ENCODE measurements at places on chromosomes 16 and 17. TPM values are rescaled to one million over a fixed set of nuclear protein-coding genes. Genes with fewer than 3 reads are reported as not detected.
A peak's percentile ranks its signal among the peaks of the same experiment; 100 is the strongest.

DNA sequence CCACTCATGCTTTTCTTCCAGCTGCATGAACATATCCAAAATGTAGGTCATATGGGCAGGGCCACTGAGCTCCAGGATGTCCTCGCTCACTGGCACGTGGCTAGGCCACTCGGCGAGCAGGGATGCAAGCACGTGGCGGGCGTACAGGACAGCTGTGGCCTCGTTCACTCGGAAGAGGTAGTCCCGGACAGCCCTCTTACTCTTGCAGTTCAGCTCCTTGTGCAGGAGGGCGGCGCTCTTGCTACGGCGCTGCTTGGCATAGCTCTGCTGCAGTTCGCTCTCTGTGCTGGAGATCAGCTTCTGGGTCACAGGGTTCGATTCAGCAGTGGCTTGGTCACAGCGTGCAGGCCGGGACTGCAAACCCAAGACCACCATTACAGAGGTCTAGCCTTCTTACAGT is 53.1 kb upstream of the ATP2A3 start:
- H3K4me1 ChIP-seq: no peaks in the 10 kb centered on the region
- H3K36me3 ChIP-seq: peaks cover 100% of the 10 kb centered on the region
- DNase-seq: no peak
- H3K27ac ChIP-seq: no peak overlapping the region
- no peaks in the 10 kb centered on the region for H3K27me3 ChIP-seq

- no peak overlapping the region for H3K27ac ChIP-seq
- no peaks in the 10 kb centered on the region for H3K27me3 ChIP-seq
- H3K4me3 ChIP-seq: no peak overlapping the region
- no peak for DNase-seq
- no peaks in the 10 kb centered on the region for H3K4me1 ChIP-seq
These were observed 22.7 kb upstream of the KCNJ12 start for GRCh38 chr17:21353326-21354010.

GRCh38 chr17:46916211-46916610 is 6.7 kb upstream of the GOSR2 start:
- H3K4me3 ChIP-seq: no peak overlapping the region
- H3K36me3 ChIP-seq: no peaks in the 10 kb centered on the region
- no peaks in the 10 kb centered on the region for H3K4me1 ChIP-seq
- no peaks in the 10 kb centered on the region for H3K27me3 ChIP-seq
- no peak overlapping the region for H3K27ac ChIP-seq

DNA sequence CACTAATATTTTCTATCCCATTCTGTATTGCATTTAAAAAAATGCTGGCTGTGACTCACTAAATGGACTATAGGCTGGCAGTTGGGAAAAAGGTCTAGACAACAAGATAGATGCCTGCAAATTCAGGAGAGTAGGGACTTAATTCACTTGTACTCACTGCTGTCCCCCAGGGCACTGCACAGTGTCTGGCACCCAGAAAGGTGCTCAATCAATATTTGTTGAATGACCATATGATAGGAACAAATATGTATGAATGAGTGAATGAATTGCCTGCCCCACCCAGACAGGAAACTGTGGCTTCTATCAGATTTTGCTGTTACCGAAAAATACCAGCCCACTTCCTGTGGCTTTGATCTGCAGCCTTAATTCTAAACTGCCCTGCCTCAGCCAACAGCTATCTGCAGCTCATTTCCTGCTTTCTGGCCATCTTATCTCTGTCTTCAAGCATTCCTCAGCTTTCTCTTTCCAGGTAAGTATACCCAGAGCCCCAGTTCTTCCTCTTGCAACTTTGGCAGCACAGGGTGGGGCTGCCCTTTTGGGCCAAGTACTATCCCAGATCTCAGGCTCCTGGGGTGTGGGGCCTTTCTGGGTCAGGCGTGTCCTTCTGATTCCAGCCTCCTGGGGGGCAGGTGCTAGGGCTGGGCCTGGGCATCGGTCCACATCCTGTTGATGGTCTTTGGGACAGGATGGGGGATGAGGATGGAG is 15.3 kb upstream of the TNS4 start:
- DNase-seq: no peak
- no peak overlapping the region for H3K4me3 ChIP-seq
- no peaks in the 10 kb centered on the region for H3K36me3 ChIP-seq
- peaks cover 11% of the 10 kb centered on the region for H3K4me1 ChIP-seq
- H3K27ac ChIP-seq: peak overlapping the region; percentile 26
- H3K27me3 ChIP-seq: peaks cover 5% of the 10 kb centered on the region

DNA sequence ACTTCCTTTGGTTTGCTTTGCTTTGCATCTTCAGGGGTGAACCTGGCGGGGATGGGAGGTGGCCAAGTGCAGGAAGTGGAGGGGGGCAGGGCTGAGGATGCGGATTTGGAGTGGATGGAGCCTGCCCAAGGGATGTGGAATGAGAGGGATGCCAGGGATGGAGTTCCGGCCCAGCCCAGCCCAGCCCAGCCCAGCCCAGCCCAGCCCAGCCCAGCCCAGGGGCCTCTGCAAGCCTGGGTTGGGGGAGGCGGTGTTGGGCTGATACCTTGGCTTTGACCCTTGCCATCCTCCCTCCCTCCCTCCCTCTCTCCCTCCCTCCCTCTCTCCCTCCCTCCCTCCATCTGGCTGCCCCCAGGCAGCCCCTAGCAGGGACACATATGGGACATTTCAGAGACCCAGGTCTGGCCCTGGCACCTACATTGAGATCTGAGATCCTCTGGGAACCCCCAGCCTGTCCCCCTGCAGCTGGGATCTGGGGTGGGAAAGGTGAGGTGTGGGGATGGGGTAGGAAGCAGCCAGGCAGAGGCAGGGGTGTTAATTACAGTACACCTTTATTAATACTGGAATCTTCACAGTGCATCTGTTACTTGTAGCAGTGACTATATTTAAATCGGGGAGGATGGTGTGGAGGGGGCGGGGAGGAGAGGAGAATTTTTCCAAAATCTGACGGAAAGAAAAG is 14.5 kb downstream of the IL34 start:
- no peak overlapping the region for H3K4me3 ChIP-seq
- peaks cover 10% of the 10 kb centered on the region for H3K36me3 ChIP-seq
- H3K27me3 ChIP-seq: no peaks in the 10 kb centered on the region
- no peak overlapping the region for H3K27ac ChIP-seq

- H3K4me3 ChIP-seq: no peak overlapping the region
- DNase-seq: no peak
- no peak overlapping the region for H3K27ac ChIP-seq
- no peaks in the 10 kb centered on the region for H3K4me1 ChIP-seq
These were observed 11.4 kb downstream of the CHST4 start for GRCh38 chr16:71537643-71538042.

- H3K27ac ChIP-seq: no peak overlapping the region
- no peaks in the 10 kb centered on the region for H3K27me3 ChIP-seq
- no peaks in the 10 kb centered on the region for H3K36me3 ChIP-seq
- no peaks in the 10 kb centered on the region for H3K4me1 ChIP-seq
- no peak overlapping the region for H3K4me3 ChIP-seq
These were observed 8.8 kb upstream of the GJD3 start for GRCh38 chr17:40373324-40373723.

DNA sequence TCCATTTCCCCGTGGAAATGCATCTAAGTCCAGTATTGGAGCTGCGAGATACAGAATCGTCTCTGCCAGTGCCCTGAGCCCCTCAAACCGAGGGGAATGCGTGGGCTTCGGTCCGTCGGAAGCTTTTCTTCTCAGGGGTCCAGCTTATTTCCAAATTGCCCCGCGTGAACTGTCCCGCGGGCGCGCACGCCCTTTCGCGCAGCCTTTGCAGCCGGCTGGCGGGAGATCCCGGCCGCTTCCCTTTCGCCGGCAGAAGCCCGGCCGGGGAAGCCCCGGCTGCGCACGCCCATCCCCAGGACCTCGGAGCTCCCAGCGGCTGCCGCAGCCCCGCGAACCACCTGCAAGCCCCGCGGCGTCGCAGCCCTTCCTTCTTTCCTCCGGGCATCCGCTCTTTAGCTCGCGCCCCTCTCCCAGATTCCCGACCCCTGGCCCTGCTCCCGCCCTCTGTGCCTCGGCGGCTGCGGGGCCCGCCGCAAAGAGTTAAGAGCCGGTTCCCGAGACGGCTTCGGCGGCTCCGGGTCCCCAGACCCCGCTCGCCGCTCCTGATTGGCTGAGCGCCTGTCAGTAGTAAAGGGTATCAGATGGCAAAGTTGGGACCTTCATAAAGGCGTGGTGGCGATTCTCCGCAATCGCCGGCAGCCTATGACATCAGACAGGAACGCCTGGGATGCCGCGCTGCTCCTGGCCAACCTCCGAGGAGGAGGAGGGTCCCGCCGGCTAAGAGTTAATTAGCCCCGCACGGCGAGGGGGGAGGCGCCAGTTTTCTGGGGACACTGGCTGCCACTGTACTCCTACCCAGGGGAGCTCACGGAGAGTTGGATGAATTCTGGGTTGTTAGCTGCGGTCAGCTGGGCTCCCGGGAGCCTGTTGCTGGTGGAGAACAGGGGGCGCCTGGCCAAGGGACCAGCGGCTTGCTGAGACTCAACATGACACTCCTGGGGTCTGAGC is at the start of gene MYOCD:
Gene MYOCD, plus strand, starts transcription at position 628 of the 948 bp plus-strand sequence. Its CDS starts 299 bp downstream, at position 927.
- DNase-seq: peak; percentile 63
- H3K27me3 ChIP-seq: peaks cover 25% of the 10 kb centered on the region
- peak within 1 kb of the TSS; percentile 55 for H3K4me3 ChIP-seq
- H3K4me1 ChIP-seq: peaks cover 18% of the 10 kb centered on the region
- peak within 1 kb of the TSS; percentile 77 for H3K27ac ChIP-seq

Gene PRSS33
- not detected for polyA plus RNA-seq

- no peak overlapping the region for H3K4me3 ChIP-seq
- H3K36me3 ChIP-seq: no peaks in the 10 kb centered on the region
- peaks cover 11% of the 10 kb centered on the region for H3K4me1 ChIP-seq
- H3K27ac ChIP-seq: no peak overlapping the region
- DNase-seq: no peak
These were observed 15.4 kb downstream of the SLC25A10 start for GRCh38 chr17:81727324-81728031.

Gene ACAP1
- polyA plus RNA-seq: 9.7 TPM

DNA sequence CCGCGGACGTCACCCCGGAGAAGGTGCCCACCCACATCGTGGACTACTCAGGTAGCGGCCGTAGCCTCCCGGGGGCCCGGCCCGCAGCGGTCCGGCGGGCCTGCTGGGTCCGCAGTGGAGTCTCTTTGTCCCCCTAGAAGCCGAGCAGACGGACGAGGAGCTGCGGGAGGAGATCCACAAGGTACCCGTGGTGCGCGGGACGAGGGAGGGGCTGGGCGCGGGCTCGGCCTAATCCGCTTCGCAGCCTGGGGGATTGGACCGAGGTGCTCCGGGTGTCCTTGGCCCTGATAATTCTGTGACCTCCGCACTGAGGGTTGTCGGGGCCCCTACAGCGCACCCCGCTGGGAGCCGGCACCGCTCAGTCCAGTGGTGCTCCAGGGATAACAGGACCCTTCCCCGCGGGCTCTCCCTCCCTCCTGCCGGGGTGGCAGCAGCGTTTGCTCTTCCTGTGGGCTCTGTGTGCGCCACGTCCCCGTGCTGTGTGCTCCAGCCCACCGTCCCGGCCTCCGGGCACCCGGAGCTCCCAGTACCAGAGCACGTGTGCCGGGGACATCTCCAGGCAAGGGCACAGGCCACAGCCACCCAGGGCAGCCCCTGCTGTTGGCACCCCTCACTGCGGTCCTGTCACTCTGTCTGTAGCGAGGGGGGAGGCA is 713 bp downstream of the RHOT2 start:
- H3K27me3 ChIP-seq: no peaks in the 10 kb centered on the region
- peak overlapping the region; percentile 94 for H3K4me3 ChIP-seq
- peaks cover 17% of the 10 kb centered on the region for H3K4me1 ChIP-seq
- no peak for DNase-seq

DNA sequence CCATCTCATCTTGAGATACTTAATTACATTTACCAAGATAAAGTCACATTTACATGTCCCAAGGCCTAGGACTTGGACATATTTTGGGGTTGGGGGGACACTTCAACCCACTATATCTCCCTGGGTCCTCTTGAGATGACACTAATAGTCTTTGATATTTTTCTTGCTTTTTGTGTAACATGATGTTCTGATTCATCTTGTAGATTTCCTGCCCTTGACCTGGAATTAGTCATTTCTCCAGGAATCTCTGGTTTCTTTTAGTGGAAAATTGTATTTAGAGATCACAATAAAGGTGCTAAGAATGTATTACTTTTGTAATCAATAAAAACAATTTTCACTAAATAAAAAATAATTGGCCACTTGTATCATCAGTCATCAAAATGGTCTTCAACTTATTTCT is 157.3 kb downstream of the VPS53 start:
- no peaks in the 10 kb centered on the region for H3K27me3 ChIP-seq
- H3K27ac ChIP-seq: peak overlapping the region; percentile 58
- H3K4me1 ChIP-seq: peaks cover 44% of the 10 kb centered on the region
- H3K4me3 ChIP-seq: no peak overlapping the region
- DNase-seq: no peak
- peaks cover 50% of the 10 kb centered on the region for H3K36me3 ChIP-seq

GRCh38 chr16:22278441-22279230 is 18.6 kb upstream of the POLR3E start:
- H3K4me1 ChIP-seq: no peaks in the 10 kb centered on the region
- DNase-seq: no peak
- H3K4me3 ChIP-seq: no peak overlapping the region
- peaks cover 10% of the 10 kb centered on the region for H3K36me3 ChIP-seq

- H3K36me3 ChIP-seq: no peaks in the 10 kb centered on the region
- H3K4me3 ChIP-seq: no peak overlapping the region
- H3K27ac ChIP-seq: no peak overlapping the region
- H3K4me1 ChIP-seq: no peaks in the 10 kb centered on the region
- no peak for DNase-seq
These were observed 402.4 kb downstream of the TMEM114 start for GRCh38 chr16:8187782-8188372.

GRCh38 chr17:75738218-75738802 is 17.1 kb downstream of the ITGB4 start:
- peak overlapping the region; percentile 65 for H3K27ac ChIP-seq
- H3K4me1 ChIP-seq: no peaks in the 10 kb centered on the region
- no peaks in the 10 kb centered on the region for H3K36me3 ChIP-seq
- no peak overlapping the region for H3K4me3 ChIP-seq
- DNase-seq: no peak

- peaks cover 2% of the 10 kb centered on the region for H3K27me3 ChIP-seq
- H3K27ac ChIP-seq: peak overlapping the region; percentile 35
- DNase-seq: peak; percentile 63
- no peaks in the 10 kb centered on the region for H3K4me1 ChIP-seq
These were observed 11.7 kb downstream of the NKIRAS2 start for GRCh38 chr17:42031584-42031983.

GRCh38 chr16:2964475-2965336 is 631 bp downstream of the KREMEN2 start:
- no peak overlapping the region for H3K27ac ChIP-seq
- H3K4me1 ChIP-seq: peaks cover 55% of the 10 kb centered on the region
- H3K4me3 ChIP-seq: peak overlapping the region; percentile 8
- DNase-seq: no peak
- no peaks in the 10 kb centered on the region for H3K36me3 ChIP-seq

Gene CASKIN2
- 17.6 TPM for polyA plus RNA-seq

- H3K4me1 ChIP-seq: no peaks in the 10 kb centered on the region
- no peak overlapping the region for H3K4me3 ChIP-seq
- no peak for DNase-seq
- H3K27me3 ChIP-seq: no peaks in the 10 kb centered on the region
- H3K27ac ChIP-seq: no peak overlapping the region
- no peaks in the 10 kb centered on the region for H3K36me3 ChIP-seq
These were observed 16.7 kb upstream of the MYO18A start for GRCh38 chr17:29196769-29197515.

Gene UMOD
- not detected for polyA plus RNA-seq

Gene ZNF750
- polyA plus RNA-seq: 0.14 TPM

Gene DERL2
- 57.2 TPM for polyA plus RNA-seq

Gene BIRC5
- polyA plus RNA-seq: 0.22 TPM

Gene FOXJ1
- polyA plus RNA-seq: not detected

All from heart right ventricle (tissue), 16 donors.